ENCODE measurements at places on chromosomes 7 and 10. TPM values are rescaled to one million over a fixed set of nuclear protein-coding genes. Genes with fewer than 3 reads are reported as not detected.

ZNF736 gene
- 22.7 TPM for total RNA-seq

GSDME gene
- 0.20 TPM for total RNA-seq

LRRC17 gene
- 0.63 TPM for total RNA-seq

C10orf143 gene
- 8.2 TPM for total RNA-seq

SH2D4B gene
- 0.30 TPM for total RNA-seq

OR2A1 gene
- total RNA-seq, result not detected

TRIL gene
- not detected for total RNA-seq

LRRC18 gene
- not detected for total RNA-seq

INMT gene
- total RNA-seq, result 0.56 TPM

PALD1 gene
- 0.21 TPM for total RNA-seq

GDF10 gene
- total RNA-seq, result not detected

SLC26A5 gene
- not detected for total RNA-seq

- DNase-seq, result no peak
Measured at GRCh38 chr7:34928052-34928451, 109.2 kb downstream of the DPY19L1 start.

DNA sequence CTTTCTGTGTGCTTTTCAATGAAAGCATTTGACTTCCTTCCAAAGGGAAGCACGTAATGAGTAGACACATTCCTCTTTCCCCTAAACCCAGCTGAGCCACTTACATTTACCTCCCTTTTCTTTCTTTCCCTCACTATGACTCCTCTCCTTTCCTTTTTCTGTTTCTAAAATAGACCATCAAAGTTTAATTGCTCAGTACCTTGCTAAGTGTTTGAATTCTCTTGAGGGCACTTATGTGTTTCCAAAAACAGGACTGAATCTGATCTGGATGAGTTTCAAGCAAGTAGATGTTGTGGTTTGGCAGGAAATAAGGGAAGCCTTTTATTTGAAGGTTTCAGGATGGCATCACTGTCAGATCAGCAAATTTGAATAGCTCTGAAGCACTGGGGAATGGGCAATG is 396.2 kb downstream of the REEP3 start:
- DNase-seq, result no peak

DNA sequence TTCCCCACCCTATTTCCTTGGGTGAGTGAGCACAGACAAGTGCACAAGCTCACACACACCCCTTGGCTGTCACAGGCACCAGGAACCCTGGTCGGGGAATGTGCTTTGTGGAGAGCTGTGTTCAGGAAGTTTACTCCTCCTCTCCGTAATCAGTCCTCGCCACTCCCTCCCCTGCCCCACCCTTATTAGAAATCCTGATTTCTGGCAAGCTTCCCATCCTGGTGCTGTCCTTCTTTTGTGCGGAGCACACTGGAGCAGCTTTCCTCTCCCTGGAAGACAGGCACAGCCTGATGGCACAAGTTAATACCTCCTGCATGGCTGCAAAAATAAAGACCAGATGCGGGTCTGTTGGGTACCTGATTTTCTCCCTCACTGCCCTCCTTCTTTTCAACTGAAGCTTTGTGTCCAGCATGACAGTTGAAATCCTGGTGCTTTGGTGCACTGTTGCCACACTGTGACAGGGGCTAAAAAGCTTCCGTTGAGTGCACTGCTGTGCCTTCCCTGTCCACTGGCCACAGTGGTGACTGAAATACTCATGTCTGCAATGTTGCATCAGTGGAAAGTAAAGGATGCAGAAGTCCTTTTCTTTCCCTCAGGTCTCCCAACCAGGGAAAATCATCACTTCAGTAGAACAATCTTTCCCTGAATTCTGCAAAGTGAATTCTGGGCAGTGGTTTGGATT is 55.0 kb downstream of the LRRC4 start:
- no peak for DNase-seq

- DNase-seq, result no peak
Measured at GRCh38 chr7:1210979-1211608, 21.6 kb upstream of the UNCX start.

DNA sequence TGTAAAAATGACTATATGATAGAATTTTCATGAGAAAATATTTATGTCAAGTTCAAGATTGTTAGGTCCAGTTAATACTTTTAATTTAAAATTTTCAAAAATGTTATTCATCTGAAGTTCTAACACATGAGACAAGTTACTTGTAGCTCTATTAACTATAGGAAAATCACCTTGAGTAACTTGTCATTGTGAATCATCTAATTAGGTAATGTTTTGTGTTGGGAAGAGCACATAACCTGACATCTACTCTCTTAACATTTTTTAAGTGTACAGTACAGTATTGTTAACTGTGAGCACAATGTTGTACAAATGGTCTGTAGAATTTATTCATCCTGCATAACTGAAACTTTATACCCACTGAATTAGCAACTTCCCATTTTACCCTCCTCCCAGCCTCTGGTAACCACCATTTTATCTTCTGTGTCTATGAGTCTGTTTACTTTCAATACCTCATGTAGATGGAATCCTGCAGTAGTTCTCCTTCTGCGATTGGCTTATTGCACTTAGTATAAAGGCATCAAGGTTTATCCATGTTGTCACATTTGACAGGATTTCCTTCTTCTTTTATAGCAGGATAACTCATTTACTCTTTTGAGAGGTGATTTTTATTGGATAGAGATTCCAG is 54.6 kb downstream of the ARL4A start:
- no peak for DNase-seq

- no peak for DNase-seq
Measured at GRCh38 chr10:29317423-29318021, 28.7 kb downstream of the LYZL1 start.

- no peak for DNase-seq
Measured at GRCh38 chr10:75355706-75356105, 45.9 kb downstream of the ZNF503 start.

- no peak for DNase-seq
Measured at GRCh38 chr7:122457969-122458368, 153.4 kb upstream of the FEZF1 start.

DNA sequence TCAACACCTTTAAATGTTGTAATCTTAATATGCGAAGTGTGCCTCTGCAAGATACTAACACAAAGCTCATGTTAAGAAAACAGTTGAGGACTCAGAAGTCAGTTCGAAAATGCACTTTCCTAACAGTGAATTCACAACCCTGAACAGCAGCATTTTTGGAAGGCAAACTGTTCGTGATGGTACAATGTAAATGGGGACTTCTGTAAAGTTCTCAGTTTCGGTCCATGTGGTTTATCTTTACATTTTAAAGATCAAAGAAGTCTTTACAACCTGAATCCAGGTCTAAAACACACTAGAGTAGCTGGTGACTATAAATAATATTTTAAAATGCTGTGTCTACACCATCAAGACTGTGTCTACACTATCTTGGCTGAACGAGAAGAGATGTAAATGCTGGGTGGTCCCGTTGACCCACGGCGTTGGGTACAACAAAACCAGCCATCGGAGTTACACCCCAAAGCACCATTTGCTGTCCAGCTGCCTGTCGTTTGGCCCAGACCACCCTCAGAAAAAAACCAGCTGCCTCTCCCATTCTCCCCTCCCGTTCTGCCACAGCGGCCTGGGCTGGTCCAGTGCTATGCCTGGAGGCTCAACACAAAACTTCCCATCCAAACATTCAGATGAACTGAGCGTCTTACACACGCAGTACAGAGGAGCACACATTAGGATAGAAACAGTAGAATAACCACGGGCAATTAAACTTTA is 42.9 kb downstream of the MKI67 start:
- DNase-seq, result no peak

GRCh38 chr7:96122746-96123145 is 199.2 kb downstream of the SLC25A13 start:
- DNase-seq, result no peak

DNA sequence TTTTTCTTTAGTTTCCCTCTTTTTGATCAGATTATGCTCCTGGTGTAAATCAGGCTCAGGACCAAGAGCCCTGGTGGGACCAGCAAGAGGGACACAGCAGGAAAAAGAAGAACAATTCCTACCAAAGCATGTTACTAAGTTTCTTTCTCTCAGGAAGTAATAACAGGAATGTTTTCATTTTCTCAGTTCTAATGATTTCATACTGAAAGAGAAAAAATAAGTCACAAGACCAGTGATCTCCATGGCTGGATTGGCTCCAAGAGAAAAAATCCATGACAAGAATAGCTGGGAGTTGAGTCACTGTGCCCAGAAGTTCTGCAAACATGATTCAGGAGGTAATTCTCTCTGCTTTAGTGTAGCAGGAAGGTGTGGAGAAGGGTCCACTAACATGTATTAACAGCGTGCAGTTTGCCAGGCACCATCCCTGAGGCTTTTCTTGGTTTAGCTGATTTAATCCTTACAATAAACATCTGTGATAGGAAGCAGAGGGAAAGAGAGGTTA is 23.8 kb upstream of the IFIT2 start:
- no peak for DNase-seq

- DNase-seq, result no peak
Measured at GRCh38 chr7:44057849-44058758, 7.3 kb downstream of the PGAM2 start.

DNA sequence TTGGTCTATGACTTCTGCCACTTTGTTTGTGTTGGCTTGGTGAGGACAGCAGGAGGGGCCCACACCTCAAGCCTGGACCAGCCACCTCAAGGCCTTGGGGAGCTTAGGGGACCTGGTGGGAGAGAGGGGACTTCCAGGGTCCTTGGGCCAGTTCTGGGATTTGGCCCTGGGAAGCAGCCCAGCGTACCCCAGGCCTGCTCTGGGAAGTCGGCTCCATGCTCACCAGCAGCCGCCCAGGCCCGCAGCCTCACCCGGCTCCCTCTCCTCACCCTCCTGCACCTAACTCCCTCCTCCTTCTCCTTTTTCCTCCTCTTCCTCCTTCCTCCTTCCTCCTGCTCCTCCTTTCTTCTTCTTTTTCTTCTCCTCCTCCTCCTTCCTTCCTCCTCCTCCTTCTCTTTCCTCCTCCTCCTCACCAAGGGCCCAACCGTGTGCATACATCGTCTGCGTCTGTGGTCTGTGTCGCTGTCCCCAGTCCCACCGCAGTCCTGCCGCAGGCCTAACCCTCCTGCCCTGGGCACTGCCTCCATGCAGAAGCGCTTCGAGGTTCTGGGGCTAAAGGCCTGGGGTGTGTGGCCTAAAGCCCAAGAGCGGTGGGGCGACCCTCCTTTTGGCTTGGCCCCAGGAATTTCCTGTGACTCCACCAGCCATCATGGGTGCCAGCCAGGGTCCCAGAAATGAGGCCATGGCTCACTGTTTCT is 5.3 kb downstream of the EN2 start:
- DNase-seq, result no peak

GRCh38 chr10:103695584-103696005 is 159.8 kb downstream of the SH3PXD2A start:
- no peak for DNase-seq

DNA sequence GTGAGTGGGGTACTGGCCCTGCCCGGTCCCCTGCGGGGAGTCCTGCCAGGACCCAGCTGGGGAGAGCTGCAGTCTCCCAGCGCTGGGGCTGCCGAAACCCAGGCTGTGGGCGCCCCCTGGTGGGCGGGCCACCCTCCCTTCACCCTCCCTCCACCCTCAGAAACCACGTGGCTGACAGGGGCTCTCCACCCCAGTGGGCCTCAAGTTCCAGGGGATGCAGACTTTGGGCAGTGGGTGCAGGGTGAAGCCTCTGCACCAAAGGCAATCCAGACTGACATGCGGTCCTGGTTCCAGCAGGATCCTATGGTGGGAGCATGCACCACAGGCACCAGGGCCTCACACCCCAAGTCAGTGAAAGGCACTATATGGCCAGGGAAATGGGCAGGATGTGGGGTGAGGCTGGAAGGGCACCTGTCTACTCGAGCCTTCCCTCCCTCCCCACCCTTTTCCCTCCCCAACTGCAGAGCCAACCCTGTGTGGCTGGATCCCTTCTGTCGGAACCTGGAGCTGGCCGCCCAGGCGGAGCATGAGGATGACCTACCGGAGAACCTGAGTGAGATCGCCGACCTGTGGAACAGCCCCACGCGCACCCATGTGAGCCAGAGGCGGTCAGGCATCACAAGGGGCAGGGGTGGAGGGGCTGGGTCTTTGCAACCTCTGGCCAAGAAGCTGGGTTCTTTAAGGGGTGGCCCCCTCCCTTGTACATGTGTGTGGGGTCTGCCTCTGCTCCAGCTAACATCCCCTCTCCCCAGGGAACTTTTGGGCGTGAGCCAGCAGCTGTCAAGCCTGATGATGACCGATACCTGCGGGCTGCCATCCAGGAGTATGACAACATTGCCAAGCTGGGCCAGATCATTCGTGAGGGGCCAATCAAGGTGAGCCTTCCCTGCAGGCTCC is 38.8 kb downstream of the PSAP start:
- peak; percentile 75 for DNase-seq

DNA sequence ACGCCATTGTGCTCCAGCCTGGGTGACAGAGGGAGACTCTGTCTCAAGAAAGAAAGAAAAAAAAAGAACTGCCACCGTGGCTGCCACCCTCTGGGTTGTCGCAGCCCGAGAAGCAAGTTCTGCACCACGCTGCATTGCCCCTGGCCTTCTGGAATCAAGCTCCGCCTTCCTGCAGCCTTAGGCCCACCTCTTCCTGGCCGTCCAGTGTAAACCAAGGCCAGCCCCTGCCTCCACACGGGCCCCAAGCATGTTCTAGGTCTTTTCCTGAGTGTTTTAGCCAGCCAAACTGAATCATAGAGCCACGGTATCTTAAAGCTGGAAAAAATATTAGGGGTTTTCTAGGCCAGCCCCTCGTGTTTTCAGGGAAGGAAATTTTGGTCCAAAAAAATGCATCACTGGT is 188.9 kb downstream of the CCDC3 start:
- DNase-seq, result no peak

DNA sequence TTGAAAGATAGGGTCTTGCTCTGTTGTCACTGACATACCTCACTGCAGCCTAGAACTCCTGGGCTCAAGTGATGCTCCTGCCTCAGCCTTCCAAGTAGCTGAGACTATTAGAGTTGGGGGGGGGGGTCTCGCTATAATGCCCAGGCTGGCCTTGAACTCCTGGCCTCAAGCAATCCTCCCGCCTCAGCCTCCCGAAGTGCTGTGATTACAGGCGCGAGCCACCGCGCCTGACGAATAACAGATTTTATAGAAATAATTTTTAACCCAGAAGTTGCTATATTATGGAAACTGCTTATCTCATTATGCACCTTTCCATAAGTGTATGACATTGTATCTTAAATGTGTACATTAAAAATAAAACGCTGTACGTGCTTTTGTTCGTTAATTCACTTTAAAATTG is 846 bp downstream of the ANKRD26 start:
- no peak for DNase-seq

DNA sequence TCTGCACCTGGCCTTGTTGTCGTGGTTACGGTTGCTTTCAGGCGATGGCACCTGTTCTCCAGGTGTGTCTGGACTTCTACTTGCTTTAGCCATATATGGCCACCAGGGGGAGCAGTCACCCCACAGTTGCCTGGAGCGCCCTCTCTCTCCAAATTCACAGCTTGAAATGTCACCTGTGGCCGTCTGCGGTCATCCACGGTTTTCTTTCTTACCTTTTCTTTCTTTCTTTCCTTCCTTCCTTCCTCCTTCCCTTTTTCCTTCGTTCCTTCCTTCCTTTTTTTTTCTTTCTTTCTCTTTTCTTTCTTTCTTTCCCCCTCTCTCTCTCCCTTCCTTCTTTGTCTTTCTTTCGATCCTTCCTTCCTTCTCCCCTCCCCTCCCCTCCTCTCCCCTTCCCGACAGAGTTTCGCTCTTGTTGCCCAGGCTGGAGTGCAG is 150.5 kb upstream of the VKORC1L1 start:
- peak; percentile 85 for DNase-seq

GRCh38 chr7:34425631-34426384 is 232.2 kb upstream of the NPSR1 start:
- no peak for DNase-seq

GRCh38 chr10:44706745-44707144 is 204.4 kb upstream of the TMEM72 start:
- DNase-seq, result no peak

GRCh38 chr7:44324481-44325200 is 753 bp downstream of the CAMK2B start:
- no peak for DNase-seq

- DNase-seq, result no peak
Measured at GRCh38 chr10:6537770-6538169, 42.3 kb downstream of the PRKCQ start.
